ENCODE measurements at places on chromosomes 13 and 19.

DNA sequence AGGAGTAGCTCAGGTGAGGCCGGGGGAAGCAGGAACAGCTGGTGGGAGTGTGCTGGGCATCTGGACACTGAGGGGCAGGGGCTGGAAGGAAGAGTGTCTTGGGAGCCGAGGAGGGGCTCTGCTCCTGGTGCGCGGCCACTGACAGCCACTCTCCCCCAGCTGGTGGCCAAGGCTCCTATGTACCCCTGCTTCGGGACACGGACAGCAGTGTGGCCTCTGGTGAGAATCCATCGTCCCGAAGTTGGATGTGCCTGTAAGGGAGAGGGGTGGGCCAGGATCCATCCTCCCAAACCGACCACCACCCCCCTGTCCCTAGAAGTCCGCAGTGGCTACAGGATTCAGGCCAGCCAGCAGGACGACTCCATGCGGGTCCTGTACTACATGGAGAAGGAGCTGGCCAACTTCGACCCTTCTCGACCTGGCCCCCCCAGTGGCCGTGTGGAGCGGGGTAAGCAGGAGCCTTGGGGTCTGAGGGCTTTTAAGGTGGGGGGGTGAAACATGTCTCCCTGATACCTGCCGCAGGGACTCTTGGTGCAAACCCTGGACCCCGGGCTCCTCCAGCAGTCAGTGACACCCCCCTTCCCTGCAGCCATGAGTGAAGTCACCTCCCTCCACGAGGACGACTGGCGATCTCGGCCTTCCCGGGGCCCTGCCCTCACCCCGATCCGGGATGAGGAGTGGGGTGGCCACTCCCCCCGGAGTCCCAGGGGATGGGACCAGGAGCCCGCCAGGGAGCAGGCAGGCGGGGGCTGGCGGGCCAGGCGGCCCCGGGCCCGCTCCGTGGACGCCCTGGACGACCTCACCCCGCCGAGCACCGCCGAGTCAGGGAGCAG, 2.0 kb upstream of the USF2 start:
- DNase-seq = no peak

DNA sequence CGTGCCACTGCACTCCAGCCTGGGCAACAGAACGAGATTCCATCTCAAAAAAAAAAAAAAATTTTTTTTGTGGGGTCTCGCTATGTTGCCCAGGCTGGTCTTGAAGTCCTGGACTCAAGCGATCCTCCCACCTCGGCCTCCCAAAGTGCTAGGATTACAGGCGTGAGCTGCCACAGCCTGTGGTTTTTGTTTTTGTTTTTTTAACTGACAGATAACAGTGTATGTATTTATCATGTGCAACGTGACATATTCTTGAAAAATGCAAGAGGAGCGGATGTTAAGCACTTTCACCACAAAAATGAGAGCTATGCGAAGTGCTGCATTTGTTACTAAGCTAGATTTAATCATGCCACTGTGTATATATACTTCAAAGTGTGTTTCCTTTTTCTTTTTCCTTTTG, 49.0 kb downstream of the ARHGEF18 start:
- DNase-seq = no peak

GRCh38 chr13:52459668-52460067, 4.4 kb downstream of the CKAP2 start:
- DNase-seq = no peak

GRCh38 chr13:98749501-98749900, 3.0 kb downstream of the SLC15A1 start:
- DNase-seq = no peak

GRCh38 chr19:7545300-7545699, 9.8 kb downstream of the PNPLA6 start:
- no peak for DNase-seq

GRCh38 chr19:29671393-29672160, 6.3 kb downstream of the PLEKHF1 start:
- peak; percentile 22 for DNase-seq

- DNase-seq = no peak
Observed at GRCh38 chr13:99829161-99829560, 142.4 kb downstream of the ZIC5 start.

DNA sequence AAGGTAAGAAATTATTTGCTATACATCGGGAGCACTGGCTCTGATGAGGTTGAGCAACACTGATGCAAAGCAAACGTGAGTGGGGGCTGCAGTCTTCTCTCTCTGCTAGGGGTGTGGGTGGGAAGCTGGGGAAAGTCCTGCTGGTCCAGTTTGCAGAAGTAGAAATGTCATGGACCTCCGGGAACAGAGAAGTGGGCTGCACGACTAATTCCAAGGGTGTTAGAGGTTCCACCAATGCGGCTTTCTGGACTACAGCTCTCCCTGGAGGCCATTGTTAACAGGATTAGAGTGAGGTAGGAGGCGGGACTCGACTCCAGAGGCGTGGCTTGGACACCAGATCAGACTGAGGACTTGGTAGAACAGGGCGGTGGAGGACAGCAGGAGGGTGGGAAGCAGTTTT, 5.7 kb upstream of the FBXO27 start:
- DNase-seq = peak; percentile 13
